Activated T-cell treated with anti-CD3 and anti-CD28 coated beads, Interleukin-2, amount 50 U/mL, for 48 hours (primary cell): ENCODE measurements at places on chromosomes 16 and 17.

DNA sequence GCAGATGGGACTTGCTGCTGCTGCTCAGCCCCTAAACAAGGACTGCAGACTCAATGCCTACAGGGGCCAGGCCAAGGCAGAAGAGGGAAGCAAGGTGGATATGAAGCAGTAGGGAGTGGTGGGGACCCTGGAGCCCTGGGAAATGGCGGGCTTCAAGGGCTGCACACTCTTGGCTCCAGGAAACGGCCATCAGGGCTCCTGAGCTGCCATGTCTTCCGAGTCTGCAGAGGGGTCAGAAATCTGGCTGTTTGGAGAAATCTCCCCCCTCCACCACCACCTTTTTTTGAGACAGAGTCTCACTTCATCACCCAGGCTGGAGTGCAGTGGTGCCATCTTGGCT lies 169.1 kb downstream of the KATNIP start:
- DNase-seq = no peak

DNA sequence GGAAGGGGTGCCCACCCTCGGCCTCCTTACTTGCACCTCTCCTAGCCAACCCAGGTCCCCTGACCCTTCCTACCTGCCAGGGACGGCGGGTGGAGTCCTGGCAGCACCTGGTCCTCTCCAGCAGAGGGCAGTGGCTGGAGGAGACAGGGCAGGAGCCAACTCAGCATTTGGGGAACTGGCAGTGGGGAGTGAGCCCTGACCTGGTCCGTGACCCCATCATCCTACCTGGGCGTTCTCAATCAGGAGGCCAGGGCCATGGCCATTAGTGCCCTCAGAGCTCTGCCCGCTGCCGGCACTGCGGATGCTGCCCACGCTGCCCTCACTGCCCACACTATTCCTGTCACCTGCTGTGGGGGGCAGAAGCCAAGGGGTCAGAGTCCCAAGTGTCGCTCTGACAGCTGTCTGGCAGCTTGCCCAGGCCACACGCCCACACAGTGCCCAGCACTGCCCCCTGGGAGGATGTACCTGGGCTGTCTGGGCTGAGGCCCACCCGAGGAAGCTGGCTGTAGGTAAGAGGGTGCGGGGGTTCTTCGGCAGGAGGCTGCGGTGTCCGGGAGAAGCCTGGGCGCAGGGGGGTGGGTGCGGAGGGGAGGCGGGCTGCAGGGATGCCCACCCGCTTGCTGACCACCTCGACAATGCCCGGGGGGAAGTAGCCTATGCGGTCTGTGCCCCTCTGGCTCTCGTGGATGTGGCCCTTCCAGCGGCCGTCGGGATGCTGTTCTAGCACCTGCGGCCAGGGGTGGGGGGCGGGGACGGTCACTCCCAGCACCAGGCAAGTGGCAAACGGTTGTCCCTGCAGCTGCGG lies 10.8 kb downstream of the CASKIN2 start:
- DNase-seq = peak; percentile 61

- DNase-seq = no peak
Observed at GRCh38 chr17:7747635-7748071, 30.1 kb downstream of the DNAH2 start.

- no peak for DNase-seq
Observed at GRCh38 chr17:9956474-9957131, 51.5 kb upstream of the RCVRN start.

GRCh38 chr16:86508947-86509758 lies 1.2 kb upstream of the FOXF1 start:
- DNase-seq = no peak

DNA sequence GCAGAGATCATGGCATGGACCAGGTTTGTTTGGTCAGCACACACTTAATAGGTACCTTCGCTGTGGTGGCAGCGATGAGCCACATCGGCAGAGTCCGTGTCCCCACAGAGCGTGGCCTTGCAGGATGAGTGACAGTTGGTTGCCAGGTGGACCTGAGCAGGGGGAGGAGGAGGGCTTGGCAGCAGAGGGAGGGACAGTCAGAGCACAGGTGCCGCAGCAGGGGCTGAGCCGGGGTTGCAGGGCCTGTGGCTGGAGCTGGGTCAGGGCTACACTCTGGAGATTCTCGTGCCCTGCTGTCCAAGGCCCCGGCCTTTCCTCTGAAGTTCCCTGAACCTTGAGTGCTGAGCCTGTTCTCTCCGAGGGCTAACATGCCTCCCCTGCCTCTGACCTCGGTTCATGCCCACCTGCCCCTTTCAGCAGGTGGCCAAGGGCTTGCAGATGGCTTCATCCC lies 24.8 kb downstream of the POLR3E start:
- peak; percentile 15 for DNase-seq

- no peak for DNase-seq
Observed at GRCh38 chr16:81570151-81570846, 125.7 kb downstream of the CMIP start.

DNA sequence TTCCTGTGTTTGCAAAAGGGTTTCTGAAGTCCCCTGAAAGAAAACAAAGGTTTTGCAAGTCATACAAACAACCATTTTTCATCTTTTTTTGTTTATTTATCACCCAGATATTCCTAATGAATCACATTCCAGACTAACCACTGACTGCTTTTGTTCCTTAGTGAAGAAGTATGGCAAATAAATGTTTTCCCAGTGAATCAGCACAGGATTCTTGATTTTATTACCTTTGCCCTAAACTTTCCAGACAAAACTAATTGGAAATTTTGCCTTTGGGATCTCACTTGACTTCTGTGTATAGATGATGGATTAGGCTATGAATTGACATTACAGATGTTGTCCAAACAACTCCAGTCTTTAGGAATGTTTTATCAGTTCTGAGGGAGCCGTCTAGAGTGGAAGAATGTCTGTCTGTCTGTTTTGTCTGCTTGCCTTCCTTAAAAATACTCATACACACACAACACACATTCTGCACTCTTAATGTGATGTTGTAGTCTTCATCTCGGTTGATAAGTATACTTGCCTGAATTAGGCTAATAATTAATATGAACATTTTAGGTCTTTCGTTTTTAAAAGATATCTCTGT lies 48.9 kb downstream of the VMP1 start:
- DNase-seq = no peak

DNA sequence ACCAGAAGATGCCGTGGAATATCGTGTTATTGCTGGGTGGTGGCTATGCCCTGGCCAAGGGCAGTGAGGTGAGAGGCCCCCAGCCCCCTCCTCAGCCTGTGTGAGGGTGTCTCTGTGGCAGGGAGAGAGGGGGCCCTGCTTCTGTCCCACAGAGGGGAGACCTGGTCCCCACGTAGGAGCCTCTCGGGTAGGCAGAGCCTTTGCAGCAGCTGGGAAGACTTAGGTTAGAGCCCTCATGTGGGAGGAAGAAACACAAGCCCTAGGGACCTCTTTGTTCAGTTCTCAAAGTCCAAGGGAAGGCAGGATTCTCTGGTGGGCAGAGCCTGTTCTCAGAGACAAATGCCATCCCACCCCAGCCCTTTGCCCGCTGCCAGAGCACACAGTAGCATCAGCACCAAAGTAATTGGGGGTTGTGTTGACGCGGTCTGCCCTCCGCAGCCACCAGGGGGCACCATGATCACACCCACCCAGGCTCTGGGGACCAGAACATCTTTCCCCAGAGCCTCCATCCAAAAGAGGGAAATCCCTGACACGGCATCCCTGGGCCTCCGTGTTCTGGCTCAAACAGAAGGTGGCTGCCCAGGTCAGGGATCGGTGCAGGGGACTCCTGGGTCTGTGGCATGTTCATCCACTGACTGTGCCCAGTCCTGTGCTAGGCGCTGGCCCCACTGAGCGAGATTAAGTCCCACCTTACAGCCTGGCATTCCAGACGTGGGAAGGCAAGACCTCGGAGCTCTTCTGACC lies 11.5 kb upstream of the FOXN1 start:
- DNase-seq = peak; percentile 88

GRCh38 chr16:48329138-48329537 lies 56.1 kb downstream of the SIAH1 start:
- DNase-seq = no peak

GRCh38 chr17:79109584-79109983 lies 35.0 kb downstream of the ENGASE start:
- DNase-seq = no peak

- DNase-seq = no peak
Observed at GRCh38 chr16:29126616-29127015, 141.8 kb downstream of the LAT start.

DNA sequence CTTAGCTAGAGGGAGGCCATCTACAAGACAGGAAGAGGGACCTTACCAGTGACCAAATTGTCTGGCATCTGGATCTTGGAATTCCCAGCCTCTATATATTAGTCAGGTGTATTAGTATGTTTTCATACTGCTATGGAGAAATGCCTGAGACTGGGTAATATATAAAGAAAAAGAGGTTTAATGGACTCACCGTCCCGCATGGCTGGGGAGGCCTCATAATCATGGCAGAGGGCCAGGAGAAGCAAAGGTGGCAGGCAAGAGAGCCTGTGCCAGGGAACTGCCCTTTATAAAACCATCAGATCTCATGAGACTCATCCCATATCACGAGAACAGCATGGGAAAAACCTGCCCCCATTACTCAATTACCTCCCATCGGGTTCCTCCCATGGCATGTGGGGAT lies 500.2 kb downstream of the SHISA9 start:
- no peak for DNase-seq

DNA sequence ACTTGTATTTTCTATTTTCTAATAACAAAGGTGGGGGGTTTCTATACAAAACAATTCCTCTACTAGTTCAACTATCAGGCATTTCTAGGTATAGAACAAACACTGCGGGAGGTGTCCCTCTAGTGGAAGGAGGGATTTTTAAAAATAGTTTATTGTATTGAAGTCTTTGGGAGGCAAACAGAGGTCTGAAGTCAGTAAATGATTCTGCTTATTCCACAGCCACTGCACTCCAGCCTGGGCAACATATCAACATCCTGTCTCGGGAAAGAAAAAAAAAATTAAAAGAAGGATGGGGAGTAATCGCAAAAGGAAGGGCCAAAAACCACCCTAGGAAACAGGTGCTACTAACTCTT lies 648 bp upstream of the ERCC4 start:
- no peak for DNase-seq

GRCh38 chr16:68257906-68258800 lies 6.2 kb upstream of the SLC7A6 start:
- no peak for DNase-seq

- no peak for DNase-seq
Observed at GRCh38 chr17:20213449-20213848, 204.3 kb downstream of the SPECC1 start.

GRCh38 chr16:19883296-19883965 lies 1.2 kb downstream of the GPRC5B start:
- peak; percentile 24 for DNase-seq

GRCh38 chr16:86359571-86359970 lies 150.8 kb upstream of the FOXF1 start:
- no peak for DNase-seq

- DNase-seq = peak; percentile 51
Observed at GRCh38 chr17:7238420-7239090, 702 bp downstream of the PHF23 start.

DNA sequence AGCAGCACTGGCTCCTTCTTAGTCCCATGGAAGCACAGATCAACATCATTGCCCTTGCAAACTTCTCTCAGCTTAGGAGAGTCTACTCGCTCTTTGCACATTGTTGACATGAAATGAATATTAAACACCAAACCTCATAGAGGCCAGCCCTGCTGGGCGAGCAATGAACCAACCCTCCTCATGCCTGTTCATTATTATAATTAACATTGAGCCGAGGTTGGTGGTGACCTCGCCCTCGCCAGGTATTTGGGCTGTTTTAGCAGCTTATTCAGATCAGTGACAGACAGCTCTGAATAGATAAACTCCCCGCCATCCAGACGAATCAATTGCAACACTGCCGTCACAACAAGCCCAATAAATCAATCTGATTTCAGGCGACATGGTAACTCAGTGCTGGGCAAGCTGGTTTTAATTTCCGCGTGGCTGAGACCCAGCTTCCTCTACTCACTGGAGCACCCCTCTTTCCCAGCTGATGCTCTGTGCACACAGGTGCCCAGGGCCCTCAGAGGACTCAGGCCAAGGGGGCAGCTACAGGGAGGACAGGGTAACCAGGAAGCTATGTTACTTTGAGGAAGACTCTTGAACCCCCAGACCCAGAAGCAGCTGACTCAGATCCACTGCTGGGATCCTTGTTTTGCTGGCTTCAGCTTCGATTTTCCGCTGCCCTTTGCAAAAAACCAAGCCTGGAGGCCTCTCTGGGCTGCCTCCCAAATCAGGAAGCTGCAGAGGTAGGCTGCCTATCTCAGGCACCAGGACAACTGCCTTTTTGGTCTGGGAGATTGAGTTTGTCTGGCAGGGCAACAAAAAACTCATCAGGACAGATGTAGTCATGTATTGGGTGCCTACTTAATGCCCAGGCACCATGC lies 10.7 kb upstream of the SEZ6 start:
- no peak for DNase-seq

DNA sequence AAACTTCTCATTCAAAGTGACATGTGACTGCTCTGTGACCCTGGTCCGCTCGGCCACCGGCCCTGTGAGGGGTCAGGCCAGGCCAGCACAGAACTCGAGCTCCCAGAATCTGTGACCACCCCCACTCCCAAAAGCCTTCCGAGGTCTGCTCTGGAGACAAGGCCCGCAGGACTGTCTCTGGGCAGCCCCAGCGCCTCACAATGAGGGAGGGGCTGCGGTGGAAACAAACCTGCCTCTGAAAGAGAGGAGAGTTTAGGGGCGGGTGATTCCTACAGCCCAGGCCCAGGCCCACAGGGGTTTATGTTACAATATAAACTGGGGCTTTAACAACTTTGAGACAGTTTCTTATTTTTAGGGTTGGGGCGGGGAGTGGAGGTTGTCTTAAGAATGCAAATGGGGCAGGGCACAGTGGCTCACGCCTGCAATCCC lies 19.9 kb downstream of the IGFBP4 start:
- no peak for DNase-seq

DNA sequence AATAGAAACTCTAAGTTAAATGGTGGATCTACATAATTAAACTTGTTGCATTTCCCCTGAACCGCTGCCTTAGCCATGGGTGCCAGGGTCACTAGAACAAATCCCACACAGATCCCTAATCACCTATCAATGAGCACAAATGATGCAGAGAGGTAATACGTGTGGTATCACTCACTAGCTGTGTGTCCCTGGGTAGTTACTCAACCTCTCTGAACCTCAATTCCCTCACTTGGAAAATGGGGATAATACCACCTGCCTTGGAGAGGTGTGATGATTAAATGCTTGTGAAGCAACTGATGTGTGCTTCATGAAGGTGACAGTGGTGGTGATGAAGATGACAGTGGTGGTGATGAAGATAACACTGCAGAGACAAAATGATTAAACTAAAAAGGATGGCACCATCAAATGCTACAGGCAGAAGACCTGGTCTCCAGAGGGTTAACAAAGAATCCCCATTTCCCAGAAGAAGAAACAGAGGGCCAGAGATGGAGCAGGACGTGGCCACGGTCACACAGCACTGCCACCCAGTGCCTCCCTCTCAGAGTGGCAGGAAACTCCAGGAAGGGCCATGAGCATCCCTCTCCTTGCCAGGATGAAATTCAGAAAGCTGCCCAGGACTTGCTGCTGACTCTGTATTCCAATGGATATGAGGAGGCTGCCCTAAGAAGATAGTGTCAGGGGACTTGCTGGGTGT lies 17.9 kb upstream of the FOXF1 start:
- no peak for DNase-seq

GRCh38 chr16:2854700-2855309 lies 3.2 kb downstream of the PRSS22 start:
- peak; percentile 59 for DNase-seq
